ENCODE measurements at places on chromosomes 5 and 9.

- DNase-seq: no peak
Measured at GRCh38 chr9:130200038-130200849, 28.0 kb downstream of the NCS1 start.

- DNase-seq: no peak
Measured at GRCh38 chr5:52523701-52524100, 264.0 kb upstream of the ITGA1 start.

- no peak for DNase-seq
Measured at GRCh38 chr5:149302641-149303040, 31.0 kb downstream of the AFAP1L1 start.

DNA sequence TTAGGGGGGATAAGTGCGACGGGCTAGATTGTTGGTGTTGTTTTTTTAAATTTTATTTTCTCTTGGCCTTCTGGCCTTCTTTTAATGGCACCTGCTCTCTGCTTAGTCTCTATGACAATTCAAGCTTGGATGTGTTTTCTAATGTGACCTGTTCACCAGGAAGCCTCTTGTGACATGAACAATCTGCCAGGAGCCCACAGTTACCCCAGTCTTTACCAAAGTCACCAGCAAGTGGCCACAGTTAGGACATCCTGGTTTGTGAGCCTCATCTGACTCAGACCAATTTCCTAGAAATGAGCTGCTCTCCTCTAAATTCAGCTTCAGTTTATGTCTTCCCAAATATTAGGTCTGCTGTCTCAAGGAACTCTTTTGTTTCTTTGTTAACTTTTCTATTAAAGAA lies 135.8 kb downstream of the TLE4 start:
- DNase-seq: no peak

- DNase-seq: no peak
Measured at GRCh38 chr5:77419644-77420582, 72.2 kb downstream of the WDR41 start.

DNA sequence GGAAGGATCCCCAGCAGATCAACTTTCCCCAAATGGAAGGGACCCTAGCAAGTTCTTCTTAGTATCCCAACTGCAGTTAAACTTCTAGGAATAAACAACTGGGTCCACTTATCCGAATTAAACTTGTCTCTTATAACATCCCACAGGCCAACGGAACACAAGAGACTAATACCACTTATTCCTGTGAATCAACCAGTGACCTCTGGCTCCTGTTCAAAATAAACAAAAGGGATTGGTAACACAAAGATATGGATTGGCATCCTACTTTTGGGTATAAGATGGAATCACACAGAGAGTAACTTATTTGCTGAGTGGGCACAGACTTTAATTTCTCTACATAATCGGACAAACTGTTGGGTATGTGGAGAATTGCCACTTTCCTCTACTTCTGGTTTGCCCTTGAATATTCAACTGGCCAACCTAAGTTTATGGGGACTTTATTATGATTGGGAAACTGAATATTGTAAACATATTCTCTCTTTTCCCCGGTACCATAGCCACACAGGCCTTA lies 12.4 kb upstream of the PAIP1 start:
- DNase-seq: no peak

GRCh38 chr9:15785584-15785983 lies 232.7 kb downstream of the CCDC171 start:
- no peak for DNase-seq

- DNase-seq: no peak
Measured at GRCh38 chr9:127941961-127942215, 4.2 kb upstream of the DPM2 start.
